ENCODE measurements at places on chromosomes 13 and 19.

GRCh38 chr19:51460164-51460992, 2.1 kb upstream of the SIGLEC8 start:
- H3K27ac ChIP-seq = no peak overlapping the region
- peak; percentile 57 for DNase-seq
- no peaks in the 10 kb centered on the region for H3K36me3 ChIP-seq
- peak overlapping the region; percentile 25 for H3K4me3 ChIP-seq
- H3K27me3 ChIP-seq = no peaks in the 10 kb centered on the region
- H3K4me1 ChIP-seq = peaks cover 31% of the 10 kb centered on the region

DNA sequence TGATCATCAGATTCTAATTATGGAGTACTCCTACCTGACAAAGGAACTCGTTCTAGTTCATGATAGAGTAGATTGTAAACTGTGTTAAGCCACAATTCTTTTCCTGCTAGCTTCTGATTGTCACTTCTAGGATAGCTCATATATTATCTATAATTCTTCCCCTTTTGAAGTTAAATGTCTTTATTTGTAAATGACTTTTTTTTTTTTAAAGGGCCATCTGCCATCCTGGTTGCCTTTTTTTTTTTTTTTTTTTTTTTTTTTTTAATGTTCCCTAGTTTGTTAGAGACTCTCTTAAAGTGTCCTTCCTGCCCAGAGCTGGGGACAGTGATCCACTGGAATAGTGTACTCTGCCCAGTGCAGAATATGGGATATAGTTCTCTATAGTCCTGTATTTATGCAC, 4.3 kb downstream of the CHAMP1 start:
- no peak overlapping the region for H3K27ac ChIP-seq
- no peak overlapping the region for H3K4me3 ChIP-seq
- peaks cover 35% of the 10 kb centered on the region for H3K4me1 ChIP-seq
- peaks cover 3% of the 10 kb centered on the region for H3K36me3 ChIP-seq
- no peaks in the 10 kb centered on the region for H3K27me3 ChIP-seq

DNA sequence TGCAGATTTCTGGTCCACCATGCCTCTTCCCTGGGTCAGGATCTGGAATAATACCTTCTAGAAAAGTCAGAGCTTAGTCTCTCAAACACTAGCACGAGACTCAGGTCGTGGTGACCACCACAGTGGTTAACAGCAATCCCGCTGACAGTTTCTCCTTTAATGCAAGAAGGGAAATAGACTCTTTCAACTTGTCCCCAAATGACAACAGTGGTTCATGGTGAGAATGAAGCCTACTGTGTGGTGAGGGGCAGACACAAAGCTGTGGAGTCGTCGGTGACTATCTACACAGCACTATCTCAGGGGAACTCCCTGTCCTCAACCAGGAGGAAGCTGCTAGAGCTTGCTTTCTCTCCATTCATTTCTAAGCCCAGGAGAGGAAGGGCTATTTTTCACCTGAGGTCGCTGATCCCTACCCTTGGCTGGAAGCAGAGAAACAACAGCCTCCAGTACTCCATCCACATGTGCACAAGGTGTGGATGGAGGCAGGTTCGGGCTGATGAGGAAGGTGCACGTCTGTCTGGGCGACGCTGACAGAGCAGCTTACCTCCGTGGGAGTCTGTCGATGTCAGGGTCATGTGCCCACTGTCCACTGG, 72.4 kb downstream of the STK24 start:
- H3K27me3 ChIP-seq = no peaks in the 10 kb centered on the region
- DNase-seq = peak; percentile 23
- H3K4me1 ChIP-seq = peaks cover 34% of the 10 kb centered on the region
- no peak overlapping the region for H3K4me3 ChIP-seq

DNA sequence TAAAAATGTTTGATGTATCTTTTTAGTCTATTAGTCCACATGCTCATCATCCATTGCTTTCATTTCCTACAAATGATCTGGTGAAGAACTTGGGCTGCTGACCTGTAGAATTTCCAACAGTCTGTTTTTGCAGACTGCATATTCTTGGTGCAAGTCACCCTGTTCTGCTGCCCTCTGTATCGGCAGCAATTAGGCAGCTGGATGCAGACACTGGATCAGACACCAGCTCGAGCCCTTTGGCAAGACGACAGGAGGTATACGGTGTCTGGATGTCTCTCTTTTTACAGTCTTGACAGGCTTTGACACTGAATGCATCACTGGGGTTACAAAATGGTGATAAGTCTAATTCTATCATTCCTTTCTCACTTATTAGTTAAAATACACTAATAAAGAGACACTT, 21.8 kb downstream of the MTRF1 start:
- no peak overlapping the region for H3K4me3 ChIP-seq
- H3K27ac ChIP-seq = no peak overlapping the region
- no peak for DNase-seq
- H3K36me3 ChIP-seq = peaks cover 17% of the 10 kb centered on the region
- H3K27me3 ChIP-seq = no peaks in the 10 kb centered on the region

GRCh38 chr19:52638601-52639000, 446 bp upstream of the ZNF83 start:
- peak overlapping the region; percentile 89 for H3K4me3 ChIP-seq
- H3K36me3 ChIP-seq = no peaks in the 10 kb centered on the region
- H3K27me3 ChIP-seq = no peaks in the 10 kb centered on the region
- DNase-seq = no peak
- H3K27ac ChIP-seq = no peak overlapping the region

DNA sequence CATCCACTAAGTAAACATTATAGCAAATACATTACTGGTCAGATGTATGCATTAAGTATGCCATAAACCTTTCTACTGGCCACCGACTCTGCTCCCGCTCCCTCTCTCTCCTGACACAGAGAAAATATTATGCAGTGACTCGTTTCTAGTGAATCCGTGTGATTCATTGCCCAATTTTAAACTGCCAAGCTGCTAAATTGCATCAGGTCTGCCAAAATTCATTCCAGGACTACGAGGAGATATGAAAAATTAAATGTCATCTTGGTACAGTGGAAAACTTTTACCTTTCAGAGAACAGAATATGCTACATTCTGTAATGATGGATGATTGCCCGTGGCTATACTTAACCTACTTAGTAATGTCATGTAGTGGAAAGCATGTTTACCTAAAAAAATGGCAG, 368.8 kb upstream of the TSHZ3 start:
- H3K36me3 ChIP-seq = no peaks in the 10 kb centered on the region
- H3K27me3 ChIP-seq = peaks cover 1% of the 10 kb centered on the region
- no peak overlapping the region for H3K4me3 ChIP-seq
- H3K27ac ChIP-seq = no peak overlapping the region
- no peaks in the 10 kb centered on the region for H3K4me1 ChIP-seq

DNA sequence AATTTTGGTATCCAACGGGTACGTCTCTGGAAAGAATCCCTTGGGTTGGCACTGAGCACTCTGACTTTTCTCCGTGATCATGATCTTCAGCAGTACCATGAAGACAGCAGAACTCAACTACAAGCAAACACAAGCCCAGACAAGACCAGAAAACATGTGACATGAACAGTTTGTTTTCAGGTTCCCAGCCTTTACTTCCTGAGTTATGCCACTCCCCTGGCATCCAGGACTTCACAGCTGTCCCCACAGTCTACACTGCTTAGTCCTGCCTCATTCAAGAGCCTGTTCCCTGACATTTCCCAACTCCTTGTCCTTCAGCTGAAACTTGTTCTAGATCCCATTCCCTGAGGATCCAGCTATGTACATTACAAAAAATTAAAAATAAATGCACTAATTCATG, 4.9 kb upstream of the N4BP2L1 start:
- H3K27ac ChIP-seq = no peak overlapping the region
- DNase-seq = no peak
- H3K4me1 ChIP-seq = peaks cover 35% of the 10 kb centered on the region
- H3K36me3 ChIP-seq = peaks cover 2% of the 10 kb centered on the region
- H3K27me3 ChIP-seq = no peaks in the 10 kb centered on the region

GRCh38 chr19:55426042-55426441, 17.1 kb downstream of the SHISA7 start:
- H3K4me1 ChIP-seq = peaks cover 12% of the 10 kb centered on the region
- no peak overlapping the region for H3K4me3 ChIP-seq
- H3K27me3 ChIP-seq = no peaks in the 10 kb centered on the region
- H3K36me3 ChIP-seq = no peaks in the 10 kb centered on the region

DNA sequence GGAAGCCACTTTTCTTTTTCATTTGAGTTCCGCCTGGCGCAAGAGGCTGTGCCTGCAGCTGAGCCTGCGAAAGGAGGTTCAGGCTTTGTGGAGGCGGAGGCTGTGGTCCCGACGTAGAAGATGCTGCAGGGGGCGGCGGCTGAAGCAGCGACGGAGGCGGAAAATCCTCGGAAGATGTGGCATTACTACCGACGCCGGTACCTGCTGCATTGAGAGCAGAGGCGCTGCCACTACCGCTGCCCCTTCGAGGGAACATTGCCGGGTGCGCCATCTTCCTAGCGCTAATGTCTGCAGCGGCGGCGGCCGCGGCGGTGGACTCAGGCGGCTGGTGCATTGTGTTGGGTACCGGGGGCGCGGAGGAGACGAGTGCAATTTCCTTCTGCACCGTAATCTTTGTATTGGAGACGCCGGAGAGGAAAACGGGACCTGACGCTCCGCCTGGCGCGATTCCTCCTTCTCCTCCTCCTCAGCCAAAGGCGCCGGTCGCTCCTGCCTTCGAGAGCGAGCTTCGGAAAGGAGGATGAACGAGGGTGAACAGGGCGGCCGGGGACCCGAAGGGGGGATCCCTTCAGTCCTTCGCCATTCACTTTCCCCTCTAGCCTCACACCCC, at the start of gene TSC22D1:
Gene TSC22D1, minus strand, starts transcription at position 590 of the 610 bp plus-strand sequence. Its CDS starts 256 bp downstream, at position 334.
- peak within 1 kb of the TSS; percentile 89 for H3K4me3 ChIP-seq
- peak within 1 kb of the TSS; percentile 86 for H3K27ac ChIP-seq
- peaks cover 52% of the 10 kb centered on the region for H3K4me1 ChIP-seq
- H3K36me3 ChIP-seq = peaks cover 12% of the 10 kb centered on the region

DNA sequence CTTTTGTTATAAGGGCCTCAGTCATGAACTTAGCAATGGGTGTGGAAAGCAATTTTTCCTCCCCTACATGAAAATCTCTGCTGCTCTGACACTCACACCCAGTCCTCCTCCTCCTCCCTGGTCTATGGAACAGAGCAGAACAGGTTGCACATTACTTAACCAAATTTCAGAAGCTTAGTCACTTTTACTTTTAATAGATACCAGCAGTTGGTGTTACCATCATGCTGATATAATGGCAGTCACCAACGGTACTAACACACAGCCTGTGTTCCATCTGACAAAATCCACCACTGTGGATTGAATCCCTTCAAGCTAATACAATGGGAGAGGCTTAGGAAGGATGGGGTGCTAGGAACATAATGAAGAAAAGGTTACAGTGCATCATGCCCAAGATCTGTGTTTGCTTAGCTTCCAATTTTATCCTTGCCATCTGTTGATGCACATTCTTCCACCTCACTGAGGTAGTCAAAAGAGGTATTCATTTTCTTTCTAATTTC, 9.8 kb downstream of the TPT1 start:
- peaks cover 93% of the 10 kb centered on the region for H3K4me1 ChIP-seq
- DNase-seq = no peak
- no peak overlapping the region for H3K27ac ChIP-seq
- peaks cover 29% of the 10 kb centered on the region for H3K36me3 ChIP-seq
- no peak overlapping the region for H3K4me3 ChIP-seq
- H3K27me3 ChIP-seq = no peaks in the 10 kb centered on the region

GRCh38 chr13:99256283-99256682, 1.9 kb downstream of the GPR18 start:
- H3K4me3 ChIP-seq = no peak overlapping the region
- DNase-seq = no peak
- H3K27ac ChIP-seq = no peak overlapping the region
- peaks cover 32% of the 10 kb centered on the region for H3K4me1 ChIP-seq
- H3K36me3 ChIP-seq = peaks cover 11% of the 10 kb centered on the region

DNA sequence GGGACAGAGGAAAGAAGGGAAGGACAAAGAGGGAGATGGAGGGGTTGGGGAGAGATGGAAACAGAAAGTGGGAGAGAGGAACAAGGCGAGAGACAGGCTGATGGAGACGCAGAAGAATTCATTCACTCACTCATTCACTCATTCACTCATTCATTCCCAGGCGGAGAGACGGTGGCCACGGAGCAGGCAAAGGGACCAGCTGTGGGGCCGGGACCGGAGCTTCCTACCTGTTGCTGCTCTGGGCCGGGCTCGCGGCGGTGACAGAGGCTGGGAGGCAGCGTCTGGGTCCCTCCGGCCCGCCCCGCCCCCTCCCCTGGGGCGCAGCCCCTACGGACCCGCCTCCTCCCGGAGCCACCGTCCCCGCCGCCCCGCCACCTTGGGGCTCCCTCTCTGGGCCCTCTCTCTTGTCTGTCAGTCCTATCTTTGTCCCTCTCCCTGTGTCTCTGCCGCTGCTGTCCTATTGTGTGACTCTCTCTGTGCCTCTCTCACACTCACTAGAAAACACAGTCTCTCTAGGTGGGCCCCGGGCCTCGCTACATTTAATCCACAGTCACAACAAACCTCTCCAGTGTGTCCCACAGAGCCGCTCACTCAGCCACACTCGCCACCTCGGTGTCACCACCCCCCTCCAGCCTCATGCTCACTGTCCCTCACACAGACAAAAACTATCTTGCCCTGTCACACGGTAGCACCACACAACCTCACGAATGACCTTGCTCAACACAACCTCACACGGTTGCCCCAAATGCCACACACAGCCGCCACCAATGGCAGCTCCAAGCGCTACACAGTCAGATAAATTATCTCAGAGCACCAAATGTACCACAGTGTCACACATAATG, at the start of gene GNG8:
Gene GNG8, minus strand, starts transcription at position 283 of the 842 bp plus-strand sequence. CDS start 1,520 bp downstream, outside the sequence.
- peak; percentile 62 for DNase-seq
- H3K4me3 ChIP-seq = no peak within 1 kb of the TSS
- no peaks in the 10 kb centered on the region for H3K27me3 ChIP-seq

- H3K4me3 ChIP-seq = no peak overlapping the region
- H3K36me3 ChIP-seq = peaks cover 10% of the 10 kb centered on the region
- no peak overlapping the region for H3K27ac ChIP-seq
- H3K4me1 ChIP-seq = no peaks in the 10 kb centered on the region
Observed at GRCh38 chr13:40758811-40759210, 12.2 kb downstream of the MRPS31 start.

DNA sequence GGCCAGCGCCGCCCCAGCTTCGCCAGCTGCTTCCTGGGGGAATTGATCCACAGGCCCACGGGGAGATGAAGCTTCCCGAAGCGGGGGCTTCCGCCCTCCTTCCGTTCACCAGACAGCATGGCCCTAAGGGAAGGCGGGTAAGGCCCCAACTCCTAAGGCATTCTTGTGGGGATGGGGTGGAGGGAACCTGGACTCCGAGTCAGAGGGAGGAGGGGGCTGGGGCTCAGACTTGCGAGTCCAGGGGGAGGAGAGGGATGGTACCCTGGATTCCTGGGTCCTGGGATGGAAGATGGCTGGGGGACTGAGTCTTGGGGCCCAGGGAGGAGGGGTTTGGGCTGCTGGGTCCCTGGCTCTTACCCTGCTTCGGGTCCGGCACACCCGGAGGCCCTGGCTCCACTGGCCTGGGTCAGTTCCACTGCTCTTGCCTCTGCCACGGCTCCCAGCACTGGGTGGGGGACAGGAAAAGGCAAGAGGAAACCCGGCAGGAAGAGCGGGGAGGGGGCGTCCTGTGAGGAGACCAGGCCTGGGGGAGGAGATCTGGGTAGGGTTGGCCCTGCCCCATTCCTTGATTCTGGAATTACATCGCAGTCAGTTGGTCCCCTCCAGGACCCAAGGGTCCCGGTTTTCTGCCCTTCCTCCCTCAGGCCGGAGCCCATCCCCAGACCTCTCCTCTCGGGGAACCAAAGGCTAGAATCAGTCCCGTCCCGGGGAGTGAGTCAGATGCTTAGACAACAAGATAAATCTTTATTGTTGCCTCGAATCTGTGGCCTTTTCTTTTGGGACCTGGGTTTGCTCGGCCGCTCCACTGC, at the start of gene RASIP1:
Gene RASIP1, minus strand, starts transcription at position 447 of the 809 bp plus-strand sequence. Its CDS starts 328 bp downstream, at position 119.
- no peak for DNase-seq
- H3K27ac ChIP-seq = no peak within 1 kb of the TSS
- peaks cover 14% of the 10 kb centered on the region for H3K27me3 ChIP-seq
- H3K4me3 ChIP-seq = no peak within 1 kb of the TSS

Measured in common myeloid progenitor, CD34-positive (primary cell).